ENCODE measurements at places on chromosomes 1 and 21. TPM values are rescaled to one million over a fixed set of nuclear protein-coding genes. Genes with fewer than 3 reads are reported as not detected.

DNA sequence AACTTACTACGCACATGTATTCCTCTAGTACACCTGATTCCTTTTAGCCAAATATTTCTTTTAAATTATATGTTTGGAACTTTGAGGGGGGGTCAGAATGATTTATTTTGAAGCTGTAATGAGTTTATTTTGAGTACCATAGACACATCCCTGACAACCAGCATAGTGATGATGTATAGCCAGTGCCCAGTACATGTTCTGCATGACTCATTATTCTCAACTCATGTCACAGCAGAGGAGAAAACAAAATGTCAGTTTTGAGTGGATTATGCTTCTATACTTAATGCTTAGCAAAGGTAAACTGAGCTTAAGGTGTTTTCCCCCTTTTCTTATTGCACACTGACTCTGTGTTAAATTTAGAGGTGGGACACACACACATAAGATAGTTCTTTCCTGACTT, 22.4 kb upstream of the LEPR start:
- H3K27me3 ChIP-seq = no peaks in the 10 kb centered on the region
- H3K27ac ChIP-seq = no peak overlapping the region
- no peak overlapping the region for H3K4me3 ChIP-seq
- H3K4me1 ChIP-seq = no peaks in the 10 kb centered on the region
- DNase-seq = no peak

Gene FCRL4
- total RNA-seq = not detected

Gene RGS13
- total RNA-seq = not detected

GRCh38 chr1:20530901-20531300, 21.5 kb upstream of the FAM43B start:
- peaks cover 94% of the 10 kb centered on the region for H3K27me3 ChIP-seq
- peaks cover 9% of the 10 kb centered on the region for H3K4me1 ChIP-seq
- peaks cover 4% of the 10 kb centered on the region for H3K36me3 ChIP-seq
- no peak for DNase-seq
- no peak overlapping the region for H3K27ac ChIP-seq

GRCh38 chr1:160499631-160500030, 23.4 kb downstream of the SLAMF6 start:
- H3K4me3 ChIP-seq = no peak overlapping the region
- no peaks in the 10 kb centered on the region for H3K36me3 ChIP-seq

Gene DMRTA2
- total RNA-seq = 0.19 TPM

DNA sequence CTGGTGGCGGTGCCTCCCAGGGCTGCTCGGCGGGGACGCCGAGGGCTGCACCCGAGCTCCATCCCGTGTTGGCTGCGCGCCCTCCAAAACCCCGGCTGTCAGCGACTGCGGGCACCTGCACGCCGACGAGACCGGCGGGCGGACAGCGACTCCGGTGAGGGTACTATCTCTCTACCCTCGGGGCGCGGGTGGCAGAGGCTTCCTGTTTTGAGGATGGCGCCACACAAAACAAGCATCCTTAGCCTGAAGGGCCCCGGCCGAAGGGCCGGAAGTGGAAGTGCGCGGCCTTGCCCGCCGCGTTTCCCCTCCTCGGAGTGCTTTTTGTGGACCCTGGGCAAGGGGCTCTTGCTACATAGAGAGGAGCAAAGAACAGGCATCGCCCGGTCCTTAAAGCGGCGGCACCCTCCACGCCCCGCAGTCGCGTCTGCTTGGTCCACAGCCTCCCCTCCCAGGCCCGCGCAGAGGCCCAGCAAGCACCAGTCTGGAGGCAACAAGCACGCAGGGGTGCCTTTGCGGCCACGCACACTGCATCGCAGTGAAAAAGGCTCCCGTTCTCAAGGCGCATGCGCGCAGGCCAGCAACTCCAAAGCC, 561 bp upstream of the COQ8A start:
- no peaks in the 10 kb centered on the region for H3K27me3 ChIP-seq
- peak overlapping the region; percentile 71 for H3K27ac ChIP-seq
- peaks cover 36% of the 10 kb centered on the region for H3K36me3 ChIP-seq
- DNase-seq = peak; percentile 58
- peak overlapping the region; percentile 89 for H3K4me3 ChIP-seq
- H3K4me1 ChIP-seq = peaks cover 26% of the 10 kb centered on the region

Gene WNT3A
- not detected for total RNA-seq

GRCh38 chr21:35212393-35213127, 163.5 kb upstream of the RUNX1 start:
- no peak overlapping the region for H3K27ac ChIP-seq
- H3K4me3 ChIP-seq = no peak overlapping the region
- H3K4me1 ChIP-seq = peaks cover 16% of the 10 kb centered on the region
- H3K36me3 ChIP-seq = no peaks in the 10 kb centered on the region
- H3K27me3 ChIP-seq = no peaks in the 10 kb centered on the region
- DNase-seq = no peak

GRCh38 chr1:235998812-235999211, 66.1 kb downstream of the NID1 start:
- no peak for DNase-seq
- H3K27ac ChIP-seq = no peak overlapping the region

DNA sequence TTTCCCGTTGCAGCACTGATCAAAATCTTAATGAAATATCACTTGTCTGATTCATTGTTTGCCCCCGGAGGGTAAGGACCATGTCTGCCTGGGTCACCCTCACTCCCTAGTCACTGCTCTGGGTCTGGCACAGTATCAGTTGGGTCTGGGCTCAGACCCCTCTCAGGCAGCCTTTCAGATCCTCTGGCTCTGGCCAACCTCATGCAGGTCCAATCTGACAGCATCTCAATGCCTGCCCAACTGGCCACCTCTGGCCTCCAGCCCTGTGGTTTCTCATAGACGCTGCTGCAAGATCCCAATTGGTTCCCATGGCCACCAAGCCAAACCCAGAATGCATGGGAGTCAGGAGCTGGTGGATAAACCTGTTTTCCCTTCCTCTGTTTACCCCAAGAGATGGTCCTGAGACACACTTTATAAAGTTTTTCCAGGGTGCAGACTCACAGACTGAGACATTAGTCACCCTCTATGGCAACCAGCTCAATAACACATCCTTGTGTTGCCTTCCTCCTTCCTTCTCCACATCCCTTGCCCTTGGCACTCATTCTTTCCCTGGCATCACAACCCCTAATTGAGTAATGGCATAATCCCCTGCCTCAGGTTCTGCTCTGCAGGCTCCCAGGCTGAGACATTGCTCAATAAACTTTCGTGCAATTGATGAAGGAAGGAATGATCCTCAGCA, 199.2 kb downstream of the GRIK3 start:
- H3K27me3 ChIP-seq = peaks cover 86% of the 10 kb centered on the region
- DNase-seq = no peak
- H3K4me1 ChIP-seq = no peaks in the 10 kb centered on the region
- H3K4me3 ChIP-seq = no peak overlapping the region
- no peak overlapping the region for H3K27ac ChIP-seq

Gene TINAGL1
- total RNA-seq = 388 TPM

- no peaks in the 10 kb centered on the region for H3K36me3 ChIP-seq
- no peak overlapping the region for H3K27ac ChIP-seq
- no peak for DNase-seq
- no peak overlapping the region for H3K4me3 ChIP-seq
- no peaks in the 10 kb centered on the region for H3K27me3 ChIP-seq
Measured at GRCh38 chr1:63266857-63267256, 55.5 kb upstream of the FOXD3 start.

DNA sequence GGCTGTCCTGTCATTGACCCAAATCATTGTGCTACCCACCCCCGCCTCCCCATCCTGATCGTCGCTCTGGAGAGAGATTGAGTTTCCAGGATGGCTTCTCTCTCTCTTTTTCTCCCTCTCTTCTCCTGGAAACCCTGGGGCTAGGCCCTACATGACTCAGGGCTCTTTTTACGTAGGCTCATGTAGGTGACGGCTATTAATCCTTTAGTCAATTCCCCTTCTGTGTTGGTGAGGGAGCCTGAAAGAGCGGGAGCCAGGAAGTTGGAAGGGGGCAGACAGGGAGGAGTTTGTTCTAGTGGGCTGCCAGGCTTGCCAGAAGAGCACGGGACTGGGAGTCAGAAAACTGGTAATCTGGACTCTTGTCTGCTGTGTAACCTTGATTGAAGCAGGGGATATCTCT, 9.7 kb downstream of the ATP2B4 start:
- H3K4me3 ChIP-seq = no peak overlapping the region
- H3K4me1 ChIP-seq = no peaks in the 10 kb centered on the region
- no peak overlapping the region for H3K27ac ChIP-seq

DNA sequence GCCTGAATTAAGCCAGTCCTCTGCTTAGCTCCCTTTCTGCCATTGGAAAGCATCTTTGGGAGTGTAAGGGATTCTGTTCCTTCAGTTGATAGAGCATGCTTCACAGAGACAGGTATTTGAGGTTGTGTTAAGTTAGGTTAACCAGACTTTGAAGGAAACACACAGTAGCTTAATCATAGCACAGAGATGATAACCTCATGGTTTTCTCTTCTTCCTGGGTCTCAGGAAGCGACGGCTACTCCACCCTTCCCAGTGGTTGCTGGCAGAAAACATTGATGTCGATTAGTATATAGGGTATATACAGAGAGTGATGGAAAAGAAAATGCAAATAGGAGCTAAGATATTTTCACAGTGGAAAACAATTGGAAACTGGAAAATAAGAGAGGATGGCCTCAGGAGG, 42.0 kb downstream of the S1PR1 start:
- no peak overlapping the region for H3K27ac ChIP-seq
- peaks cover 51% of the 10 kb centered on the region for H3K27me3 ChIP-seq
- no peaks in the 10 kb centered on the region for H3K4me1 ChIP-seq
- H3K36me3 ChIP-seq = no peaks in the 10 kb centered on the region
- no peak for DNase-seq

DNA sequence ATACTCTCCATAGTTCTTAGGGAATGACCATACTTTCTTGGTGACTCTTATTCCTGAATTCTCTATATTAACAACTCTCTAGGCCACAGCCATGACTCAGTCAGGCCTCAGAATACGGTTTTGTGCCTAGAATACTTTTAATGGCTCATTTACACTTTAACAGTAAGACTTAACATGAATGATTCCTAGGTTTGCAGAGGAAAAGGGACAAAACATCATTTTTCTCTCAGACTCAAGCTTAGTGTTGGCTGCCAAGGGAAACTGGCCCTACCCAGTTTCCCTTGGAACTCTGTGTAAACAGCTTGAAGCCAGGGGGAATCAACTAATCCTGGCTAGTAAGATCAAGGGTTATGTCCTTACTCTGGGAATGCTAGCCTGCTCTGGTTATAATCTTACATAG, 164.9 kb upstream of the PKN2 start:
- no peak for DNase-seq
- H3K27ac ChIP-seq = no peak overlapping the region
- no peaks in the 10 kb centered on the region for H3K4me1 ChIP-seq
- no peak overlapping the region for H3K4me3 ChIP-seq
- no peaks in the 10 kb centered on the region for H3K27me3 ChIP-seq
- H3K36me3 ChIP-seq = no peaks in the 10 kb centered on the region

DNA sequence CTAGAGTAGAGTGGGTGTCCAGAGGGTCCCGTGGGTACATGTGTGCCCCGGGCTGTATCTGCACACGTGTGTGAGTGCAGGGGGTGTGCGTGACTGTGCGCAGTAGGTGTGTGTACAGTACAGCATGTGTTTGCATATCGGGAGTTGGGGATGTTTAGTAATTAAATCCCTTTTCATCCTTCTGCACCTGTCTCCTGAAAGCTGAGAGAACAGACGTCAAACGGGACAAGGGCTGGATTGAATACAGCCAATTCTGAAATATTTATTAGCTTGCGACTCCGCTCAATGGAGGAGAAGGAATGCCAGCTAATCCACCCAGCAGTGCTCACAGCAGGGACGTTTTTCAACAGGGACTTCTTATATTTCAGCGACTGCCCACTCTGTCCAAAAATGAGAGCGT, 44.7 kb upstream of the CASZ1 start:
- H3K36me3 ChIP-seq = no peaks in the 10 kb centered on the region
- peaks cover 83% of the 10 kb centered on the region for H3K27me3 ChIP-seq
- no peak overlapping the region for H3K4me3 ChIP-seq

Gene ASPM
- total RNA-seq = 36.3 TPM

Gene CCDC17
- total RNA-seq = 8.3 TPM

- H3K4me3 ChIP-seq = no peak overlapping the region
- H3K36me3 ChIP-seq = no peaks in the 10 kb centered on the region
- no peak overlapping the region for H3K27ac ChIP-seq
- no peak for DNase-seq
Measured at GRCh38 chr1:236123563-236123962, 18.8 kb upstream of the GPR137B start.

DNA sequence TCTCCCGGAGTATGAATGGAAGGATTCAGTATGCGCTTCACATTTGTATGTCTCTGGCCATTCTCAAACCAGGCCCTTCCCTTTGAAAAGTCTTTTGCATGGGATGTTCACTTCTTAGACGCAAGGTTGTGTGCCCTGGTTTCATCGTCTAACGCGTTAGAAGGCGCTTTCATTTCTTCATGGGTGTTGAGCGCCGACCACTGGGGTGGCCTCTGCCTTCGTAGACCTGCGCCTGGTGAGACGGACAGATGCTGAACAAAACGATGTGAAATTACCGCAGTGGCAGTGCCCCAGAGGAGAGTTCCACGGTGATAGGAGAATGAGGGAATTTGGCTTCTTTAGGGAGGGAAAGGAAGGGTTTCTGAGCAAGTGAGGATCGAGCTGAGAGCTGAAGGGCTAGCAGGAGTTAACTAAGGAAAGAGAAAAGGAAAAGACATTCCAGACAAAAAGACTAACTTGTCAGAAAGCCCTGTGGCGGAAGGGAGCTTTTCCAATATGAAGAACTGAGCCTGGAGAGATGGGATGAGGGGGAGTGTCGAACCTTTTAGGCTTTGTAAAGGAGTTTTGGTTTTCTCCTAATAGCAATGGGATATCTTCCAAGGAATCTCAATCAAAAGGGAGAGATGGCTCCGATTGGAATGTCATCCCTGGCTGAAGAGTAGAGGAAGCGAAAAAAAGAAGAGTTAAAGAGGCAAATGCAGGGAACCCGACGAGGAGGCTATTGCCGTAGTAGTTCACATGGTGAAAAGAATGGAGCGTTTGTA, 951 bp downstream of the GGPS1 start:
- H3K27me3 ChIP-seq = no peaks in the 10 kb centered on the region
- no peaks in the 10 kb centered on the region for H3K36me3 ChIP-seq
- H3K4me1 ChIP-seq = peaks cover 14% of the 10 kb centered on the region
- H3K27ac ChIP-seq = no peak overlapping the region
- H3K4me3 ChIP-seq = no peak overlapping the region

- peaks cover 6% of the 10 kb centered on the region for H3K36me3 ChIP-seq
- no peak overlapping the region for H3K4me3 ChIP-seq
- DNase-seq = no peak
Measured at GRCh38 chr1:231826566-231826965, 200.0 kb downstream of the DISC1 start.

Gene HUNK
- 2.3 TPM for total RNA-seq

Gene TDRD5
- total RNA-seq = not detected

- no peaks in the 10 kb centered on the region for H3K27me3 ChIP-seq
- peaks cover 57% of the 10 kb centered on the region for H3K4me1 ChIP-seq
- H3K27ac ChIP-seq = peak overlapping the region; percentile 77
Measured at GRCh38 chr1:218823291-218823900, 350.3 kb upstream of the LYPLAL1 start.

Gene AKR7A2
- 25.7 TPM for total RNA-seq

Measured in Calu3 (cell line).